Hepatic stellate cell (primary cell): ENCODE measurements at places on chromosomes 2 and 18.

DNA sequence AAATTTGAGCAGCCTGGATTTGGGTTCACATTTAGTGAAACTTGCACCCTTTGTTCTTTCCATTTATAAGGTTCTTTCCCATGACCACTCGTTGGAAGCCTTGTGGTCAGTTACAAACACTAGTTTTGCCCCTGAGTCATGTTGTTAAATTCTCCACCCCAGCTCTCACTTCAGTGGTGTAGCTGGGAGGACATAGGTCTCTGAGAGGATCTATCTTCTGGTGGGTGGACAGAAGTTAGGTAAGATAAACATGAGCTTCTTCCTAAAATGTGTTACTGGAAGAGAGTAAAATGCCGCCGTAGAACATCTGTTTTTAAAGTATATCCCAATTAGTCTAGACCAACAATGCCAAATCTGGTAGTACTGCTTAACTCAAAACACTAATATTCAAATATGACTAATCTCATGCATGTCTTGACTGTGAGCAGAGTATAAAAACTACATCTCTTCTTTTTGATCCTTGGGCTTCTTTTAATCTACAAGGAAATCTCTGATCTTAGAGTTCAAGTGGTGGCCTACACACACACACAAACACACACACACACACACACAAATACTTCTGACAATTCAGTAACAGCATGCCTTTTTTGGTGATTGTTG, 162.6 kb upstream of the FN1 start:
- DNase-seq = no peak

GRCh38 chr2:50480507-50480906, 551.4 kb downstream of the NRXN1 start:
- DNase-seq = no peak

- no peak for DNase-seq
Measured at GRCh38 chr2:129248198-129248597, 731.3 kb upstream of the RAB6C start.

GRCh38 chr18:13525381-13526029, 200.9 kb downstream of the FAM210A start:
- DNase-seq = no peak

DNA sequence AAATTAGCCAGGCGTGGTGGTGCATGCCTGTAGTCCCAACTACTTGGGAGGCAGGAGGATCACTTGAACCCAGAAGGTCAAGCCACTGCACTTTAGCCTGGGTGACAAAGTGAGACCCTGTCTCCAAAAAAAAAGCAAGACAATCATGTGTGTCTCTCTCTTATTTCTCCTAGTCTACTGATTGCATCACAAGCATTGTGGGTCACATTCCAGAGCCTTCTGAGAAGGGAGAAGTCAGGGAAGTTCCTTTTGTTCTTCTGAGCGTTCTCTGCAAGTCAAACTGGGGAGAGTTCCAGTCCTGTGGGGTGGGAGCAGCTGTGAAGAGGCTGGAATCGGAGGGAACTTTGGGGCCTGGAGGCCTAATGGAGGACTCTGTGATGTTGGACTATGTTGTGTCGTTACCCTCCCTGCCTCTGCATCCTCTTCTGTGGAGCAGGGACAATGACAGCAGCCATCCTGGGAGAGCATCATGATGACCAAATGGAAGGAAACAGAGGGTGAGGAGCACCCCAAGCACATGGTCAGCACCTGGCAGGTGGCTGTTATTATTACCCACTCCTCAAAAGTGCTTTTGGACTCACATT, 115.4 kb downstream of the MRO start:
- no peak for DNase-seq

DNA sequence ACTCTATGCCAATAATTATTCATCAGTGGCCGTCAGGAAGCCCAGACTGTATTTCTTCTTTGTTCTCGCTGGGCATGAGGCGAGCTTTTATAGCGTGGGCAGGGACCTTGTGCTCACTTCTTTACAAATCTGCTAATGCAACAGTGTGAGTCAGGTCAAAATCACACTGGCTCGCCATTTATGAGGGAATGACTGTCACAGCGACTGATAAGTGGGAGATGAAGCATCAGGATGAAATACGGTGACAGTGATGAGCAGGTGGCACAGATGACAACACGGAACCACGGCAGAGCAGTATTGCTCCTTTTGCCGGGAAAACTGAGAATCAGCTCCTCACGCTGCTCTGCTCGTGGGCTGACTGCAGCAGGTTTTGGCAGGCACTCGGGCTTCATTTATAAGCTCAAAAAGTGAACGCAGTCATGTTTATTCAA, 20.5 kb downstream of the TYMS start:
- no peak for DNase-seq

DNA sequence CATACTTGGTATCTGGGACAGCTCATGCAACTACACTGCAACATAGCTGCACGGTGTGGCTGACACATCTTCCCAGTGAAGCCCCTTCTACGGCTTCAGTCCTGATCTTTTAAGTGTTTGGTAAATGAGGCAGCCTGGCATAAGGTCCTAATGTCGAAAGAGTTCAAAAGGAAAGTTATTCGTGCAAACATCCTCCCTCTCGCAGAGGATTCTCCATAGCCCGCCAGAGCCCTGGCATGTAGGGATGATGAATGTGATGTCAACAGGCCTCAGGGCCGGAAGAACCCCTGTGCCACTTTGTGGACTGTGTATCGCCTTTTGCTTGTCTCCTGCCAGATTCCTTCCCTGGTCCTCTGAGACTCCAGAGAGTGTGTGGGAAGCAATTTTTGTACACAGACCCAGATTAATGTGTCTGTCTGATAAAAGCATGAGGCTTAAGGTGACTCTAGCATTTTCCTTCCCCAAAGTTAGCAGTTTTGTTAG, 88.5 kb downstream of the SOCS6 start:
- no peak for DNase-seq

- no peak for DNase-seq
Measured at GRCh38 chr2:10427618-10427949, 20.5 kb downstream of the ODC1 start.

DNA sequence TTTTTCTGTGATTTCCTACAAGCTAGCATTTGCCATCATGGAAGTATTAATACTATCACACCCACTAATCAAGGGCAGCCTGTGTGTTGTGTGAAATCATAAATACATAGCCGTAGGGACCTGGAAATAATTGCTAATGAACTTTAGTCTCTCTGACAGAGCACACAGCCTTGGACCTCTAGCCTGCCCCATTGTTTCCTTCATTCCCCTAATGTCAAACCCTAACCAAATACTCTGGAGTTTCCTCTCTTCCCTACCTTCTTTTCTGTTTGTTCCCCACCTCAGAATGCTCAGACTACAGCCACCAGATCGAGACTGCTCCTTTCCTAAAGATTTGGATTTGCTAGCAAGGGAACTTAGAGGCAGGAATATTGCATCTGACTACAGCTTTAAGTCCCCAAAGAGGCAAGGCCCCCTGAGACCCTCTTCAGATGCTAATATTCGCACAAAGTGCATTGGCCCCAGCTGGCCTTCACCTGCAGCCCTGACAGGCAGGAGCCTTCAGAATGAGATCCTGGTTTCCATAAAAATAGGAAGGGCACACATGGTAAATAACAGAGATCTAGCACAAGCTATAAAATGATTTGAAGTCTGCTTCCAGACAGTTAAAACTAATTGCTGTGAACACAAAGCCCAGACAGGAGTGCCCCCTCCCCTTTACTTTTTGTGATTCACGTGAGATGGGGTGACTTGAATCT, 279.2 kb upstream of the DCC start:
- DNase-seq = no peak

GRCh38 chr2:233387667-233388528, 33.6 kb downstream of the DGKD start:
- DNase-seq = peak; percentile 93

DNA sequence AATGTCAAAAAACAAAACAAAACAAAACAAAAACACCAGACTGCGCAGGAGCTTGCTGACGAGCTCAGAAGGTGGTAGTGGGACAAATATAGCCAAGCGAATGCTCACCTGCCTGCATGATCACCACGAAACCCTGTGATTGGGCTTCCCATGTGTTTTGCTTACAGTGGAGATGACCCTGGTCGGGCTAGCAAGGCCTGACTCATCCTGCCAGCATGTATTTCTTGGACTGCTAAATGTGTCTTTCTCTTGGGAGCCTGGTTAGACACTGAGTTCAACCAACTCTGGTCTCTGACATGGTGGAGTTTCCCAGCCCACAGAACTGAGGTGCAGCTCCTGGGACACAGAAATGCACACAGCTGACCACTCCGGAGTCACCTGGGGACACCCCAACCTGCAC, 30.7 kb upstream of the DUSP2 start:
- peak; percentile 75 for DNase-seq

GRCh38 chr2:184402381-184402780, 195.9 kb upstream of the ZNF804A start:
- DNase-seq = no peak

DNA sequence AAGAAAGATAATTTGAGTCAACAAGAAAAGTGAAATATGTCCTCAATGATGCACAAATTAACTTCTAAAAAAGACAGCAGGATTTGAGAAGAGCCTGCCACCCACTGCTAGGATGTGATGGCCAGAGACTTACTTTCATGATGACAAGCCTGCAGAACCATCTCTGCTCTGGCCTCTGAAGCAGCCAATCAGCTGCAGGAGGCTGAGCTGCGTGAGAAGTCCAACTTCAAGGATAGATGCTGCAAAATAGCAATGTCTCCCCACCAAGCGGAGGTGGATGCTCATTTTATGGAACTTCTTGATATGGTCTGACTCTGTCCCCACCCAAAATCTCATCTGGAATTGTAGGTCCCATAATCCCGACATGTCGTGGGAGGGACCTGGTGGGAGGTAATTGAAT, 53.1 kb downstream of the CYRIA start:
- DNase-seq = no peak

- no peak for DNase-seq
Measured at GRCh38 chr2:71353248-71353647, 21.7 kb downstream of the ZNF638 start.

GRCh38 chr18:79050005-79050404, 19.2 kb upstream of the ATP9B start:
- no peak for DNase-seq

DNA sequence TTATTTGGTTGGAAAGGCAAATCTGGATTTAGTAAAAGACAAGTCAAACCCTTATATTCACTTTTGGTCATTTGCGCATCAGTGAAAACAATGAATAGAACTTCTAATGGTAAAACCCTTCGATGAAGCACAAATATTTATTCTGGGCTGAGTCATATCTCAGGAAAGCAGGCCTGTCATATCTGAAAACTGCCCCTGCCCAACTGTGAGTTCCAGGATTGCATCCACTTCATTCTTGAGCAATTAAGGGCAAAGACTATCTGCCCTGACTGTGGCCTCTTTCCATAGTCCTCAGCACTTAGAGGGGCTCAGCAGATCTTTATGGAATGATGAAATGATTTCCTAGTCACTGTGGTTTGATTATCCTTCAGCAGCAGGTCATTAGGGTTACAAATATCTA, 795.2 kb upstream of the ID2 start:
- DNase-seq = no peak

GRCh38 chr2:27095745-27096651, 9.4 kb downstream of the KHK start:
- DNase-seq = peak; percentile 85

GRCh38 chr18:37937287-37937686, 371.7 kb upstream of the CELF4 start:
- no peak for DNase-seq

- no peak for DNase-seq
Measured at GRCh38 chr2:97861177-97861576, 134.6 kb downstream of the TMEM131 start.

DNA sequence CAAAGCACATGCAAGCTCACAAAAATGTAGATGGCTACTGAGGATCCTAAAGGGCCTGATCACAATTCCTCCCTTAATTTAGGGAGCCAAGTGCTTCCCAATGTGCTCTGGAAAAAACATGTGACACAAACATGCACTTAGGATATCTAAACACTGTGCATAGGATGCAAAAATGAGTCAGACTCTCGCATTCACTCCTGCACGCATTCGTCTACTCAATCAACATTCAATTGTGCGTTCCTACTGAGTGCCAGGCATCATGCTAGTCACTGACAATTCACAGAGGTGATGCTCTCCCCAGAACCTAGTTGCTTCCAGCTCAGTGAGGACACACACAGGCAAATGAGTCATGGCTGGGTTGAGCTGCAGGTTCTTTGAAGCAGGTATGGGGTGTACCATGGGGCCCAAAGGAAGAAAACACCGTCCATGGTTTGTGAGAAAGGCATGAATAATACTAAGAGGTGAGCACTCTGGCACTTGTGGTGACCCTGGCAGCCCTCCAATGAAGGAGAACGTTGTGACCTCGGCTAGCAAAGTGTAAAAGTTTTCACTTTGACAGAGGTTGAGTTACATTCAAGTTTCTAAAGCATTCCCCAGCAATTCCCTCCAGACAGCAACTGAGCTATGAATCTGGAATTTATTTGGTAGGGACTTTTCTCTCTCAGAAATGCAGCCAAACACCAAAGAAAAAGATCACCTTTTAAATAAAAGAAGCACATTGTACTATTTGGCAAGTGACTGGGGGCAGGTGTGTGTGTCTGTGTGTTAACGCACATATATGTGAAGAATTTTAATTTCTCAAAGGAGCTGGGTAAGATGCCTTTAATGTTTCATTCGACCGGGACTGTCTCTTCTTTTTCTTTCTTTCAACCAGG, 173.3 kb downstream of the ALPK2 start:
- no peak for DNase-seq

GRCh38 chr2:164771897-164772296, 69.7 kb downstream of the COBLL1 start:
- no peak for DNase-seq

DNA sequence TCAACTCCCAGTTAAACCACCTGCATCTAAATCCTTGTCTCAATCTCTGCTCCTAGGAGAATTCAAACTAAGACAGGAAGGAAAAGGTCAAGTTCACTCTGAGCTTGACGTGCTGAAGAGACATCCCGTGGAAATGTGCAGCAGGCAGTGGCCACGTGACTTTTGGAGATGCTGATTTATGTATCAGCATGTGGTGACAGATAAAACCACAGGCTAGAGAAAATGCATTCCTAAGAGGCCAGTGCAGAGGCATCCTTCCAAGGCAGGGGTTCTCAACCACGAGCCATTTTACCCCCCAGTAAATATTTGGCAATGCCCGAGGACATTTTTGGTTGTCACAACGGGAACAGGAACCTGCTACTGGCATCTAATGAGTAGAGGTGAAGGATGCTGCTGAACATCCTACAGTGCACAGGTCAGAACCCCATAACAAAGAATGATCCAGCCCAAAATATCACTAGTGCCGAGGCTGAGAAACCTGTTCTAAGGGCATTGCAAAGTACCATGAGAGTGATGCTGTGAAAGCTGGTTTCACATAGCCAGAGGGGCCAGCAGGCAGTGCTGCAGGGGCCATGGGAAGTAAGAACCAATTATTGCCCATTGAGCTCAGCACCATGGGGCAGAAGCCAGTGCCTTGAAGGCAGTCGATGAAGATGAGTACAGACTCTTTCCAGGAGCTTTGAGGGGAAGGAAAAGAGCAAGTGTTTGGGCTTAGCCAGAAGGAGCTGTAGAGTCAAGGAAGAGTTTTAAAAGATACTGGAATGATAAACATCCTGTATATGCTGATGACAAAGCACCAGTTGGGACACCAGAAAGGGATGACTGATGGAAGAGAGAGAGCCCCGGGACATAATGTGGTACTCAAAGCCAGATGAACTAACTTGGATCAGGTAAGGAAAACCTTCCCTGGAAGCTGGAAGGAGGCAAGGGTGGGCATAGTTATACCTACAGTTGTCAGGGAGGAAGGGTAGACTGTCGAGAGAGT, 174.6 kb downstream of the HAUS1 start:
- peak; percentile 57 for DNase-seq
